Fibroblast of the conjunctiva (primary cell): ENCODE measurements at places on chromosomes 3 and 15.

DNA sequence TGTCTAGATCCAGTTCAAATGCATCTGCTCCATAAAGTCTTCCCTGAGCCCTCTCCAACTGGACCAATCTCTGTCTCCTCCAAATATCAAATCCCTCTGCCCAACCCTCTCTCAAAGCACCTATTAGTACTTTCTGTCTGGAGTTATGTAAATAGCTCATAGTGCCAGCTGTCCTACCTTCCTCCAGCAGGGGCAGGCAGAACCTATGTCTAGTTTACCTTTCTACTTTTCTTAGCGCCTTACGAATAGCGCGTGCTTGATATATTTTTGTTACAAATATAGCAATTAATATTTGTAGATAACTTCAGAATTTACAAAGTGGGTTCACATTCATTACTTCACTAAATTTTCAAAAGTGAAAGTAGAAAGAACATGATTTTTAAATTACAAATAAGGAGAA, 14.0 kb upstream of the CCDC80 start:
- DNase-seq: no peak

- peak; percentile 30 for DNase-seq
Measured at GRCh38 chr3:126287536-126288241, 69.5 kb downstream of the KLF15 start.

- DNase-seq: no peak
Measured at GRCh38 chr3:171257251-171258203, 202.7 kb downstream of the TNIK start.

- no peak for DNase-seq
Measured at GRCh38 chr3:171954690-171955383, 84.5 kb upstream of the FNDC3B start.

DNA sequence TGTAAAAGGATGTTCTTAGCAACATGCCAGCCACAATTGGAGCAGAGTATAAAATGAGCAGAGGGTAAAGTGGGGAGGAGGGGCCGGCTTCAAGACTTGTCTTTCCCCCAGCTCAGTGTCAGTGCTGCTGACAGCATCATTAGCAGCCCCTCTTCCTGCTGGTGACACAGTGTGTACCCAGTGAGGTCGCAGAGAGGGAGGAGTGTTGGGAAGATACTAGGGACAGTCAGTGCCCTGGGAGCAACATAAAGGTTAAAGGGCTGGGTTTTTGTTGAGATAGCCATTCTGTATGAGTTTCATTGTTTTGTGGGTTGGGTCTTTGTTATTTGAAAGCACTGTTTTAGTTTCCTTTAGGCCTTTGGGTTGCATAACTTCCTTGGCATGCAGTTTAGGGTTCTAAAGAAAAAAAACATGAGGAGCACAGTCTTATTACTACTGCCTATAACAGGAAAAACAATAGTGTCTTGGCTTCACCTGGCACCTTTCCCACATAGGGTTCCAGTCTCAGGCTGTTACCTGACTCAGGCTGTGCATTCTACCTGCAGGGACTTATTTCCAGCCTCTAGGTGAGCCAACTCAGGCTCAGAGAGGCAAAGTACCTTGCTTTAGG, 94.1 kb upstream of the SKOR1 start:
- no peak for DNase-seq

DNA sequence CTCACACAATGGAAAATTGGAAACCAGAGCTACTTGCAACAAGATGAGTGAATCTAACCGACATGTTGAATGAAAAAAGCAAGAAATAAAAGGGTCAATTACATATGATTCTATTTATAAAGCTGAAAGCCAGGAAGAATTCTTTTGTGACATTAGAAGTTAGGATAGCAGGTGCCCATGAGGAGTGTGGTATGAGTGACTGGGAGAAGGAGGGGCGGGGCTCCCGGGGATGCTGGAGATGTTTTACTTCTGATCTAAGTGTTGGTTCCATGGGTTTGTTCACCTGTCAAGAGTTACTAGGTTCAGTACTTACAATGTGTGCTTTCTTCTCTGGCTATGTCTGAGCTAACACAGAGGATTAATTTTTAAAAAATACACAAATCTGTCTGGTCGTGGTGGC, 60.8 kb downstream of the NSMCE3 start:
- no peak for DNase-seq

DNA sequence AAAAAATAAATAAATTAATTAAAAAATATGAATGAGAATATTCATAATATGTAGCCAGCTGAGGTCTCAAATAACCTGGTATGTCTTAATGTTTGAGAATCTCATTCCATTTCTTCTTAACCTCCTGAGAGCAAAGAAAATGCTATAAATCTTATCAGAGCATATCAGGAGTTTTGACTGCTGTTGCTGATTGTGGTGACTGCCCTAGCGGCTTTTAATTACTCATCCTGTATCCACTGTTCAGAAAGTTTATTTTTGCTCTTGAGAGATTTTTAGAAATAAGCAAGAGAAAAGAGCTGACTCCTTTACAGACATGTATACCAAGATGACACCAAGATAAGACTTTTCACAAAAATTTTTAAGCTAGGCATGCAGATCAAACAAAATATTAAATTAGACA, 454.8 kb upstream of the CBLB start:
- DNase-seq: no peak

DNA sequence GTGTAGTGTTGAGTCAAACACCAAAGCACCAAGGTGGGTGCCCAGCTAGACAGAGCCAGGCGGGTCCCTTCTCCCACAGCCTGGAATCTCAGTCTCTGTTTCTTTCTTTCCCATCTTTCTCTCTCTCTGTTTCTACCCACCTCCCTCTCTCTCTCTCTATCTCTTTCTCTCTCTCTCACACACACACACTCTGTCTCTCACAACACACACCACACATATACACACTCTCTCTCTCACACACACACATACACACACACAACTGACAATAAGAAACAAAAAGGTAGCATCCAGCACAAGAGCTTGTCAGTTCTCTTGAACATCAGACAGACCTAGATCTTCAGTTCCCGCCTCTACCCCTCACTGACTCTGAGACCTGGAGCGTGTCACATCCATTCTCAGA, 2.4 kb downstream of the TMEM40 start:
- DNase-seq: no peak

- no peak for DNase-seq
Measured at GRCh38 chr15:86337071-86337470, 257.4 kb downstream of the AGBL1 start.

- peak; percentile 16 for DNase-seq
Measured at GRCh38 chr3:108223928-108224327, 1.7 kb upstream of the IFT57 start.

DNA sequence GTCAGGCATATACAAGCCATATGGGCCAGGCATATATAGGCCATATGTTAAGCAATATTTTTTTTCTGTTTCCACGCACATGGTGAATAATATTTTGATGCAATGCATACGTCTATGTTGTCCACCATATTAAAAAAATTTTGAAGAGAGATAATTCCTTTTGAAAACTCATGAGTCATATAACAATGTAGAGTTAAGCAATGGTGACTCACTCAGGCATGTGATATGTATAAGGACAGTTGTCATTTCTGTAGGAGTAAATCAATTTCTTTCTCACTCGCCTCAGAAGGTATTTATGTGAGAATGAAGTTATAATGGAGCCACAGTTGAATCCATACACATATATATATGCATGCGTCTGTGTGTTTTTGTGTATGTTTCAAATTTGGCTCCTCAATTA, 272.6 kb downstream of the EPHA3 start:
- peak; percentile 5 for DNase-seq

DNA sequence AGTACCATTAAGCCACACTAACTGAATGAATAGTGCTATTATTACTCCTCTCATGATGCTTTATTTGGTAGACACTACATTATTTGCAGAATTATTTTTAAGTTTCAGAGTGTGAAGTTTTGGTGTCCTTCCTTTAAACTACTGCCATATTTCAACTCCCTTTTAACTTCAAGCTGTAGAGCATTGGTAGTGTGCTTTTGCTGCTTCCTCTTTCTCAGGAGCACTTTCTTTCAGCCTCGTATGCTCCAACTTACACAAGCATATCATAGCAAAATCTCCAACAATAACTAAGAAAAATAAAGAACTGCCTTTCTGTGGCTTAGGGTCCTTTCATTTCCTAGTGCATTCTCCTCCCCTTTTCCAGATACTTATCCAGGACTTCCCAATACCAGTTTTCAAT, 476.4 kb upstream of the AGTR1 start:
- DNase-seq: no peak

- no peak for DNase-seq
Measured at GRCh38 chr3:61793056-61793455, 231.7 kb downstream of the PTPRG start.

GRCh38 chr3:45311953-45312801, 76.2 kb upstream of the LARS2 start:
- no peak for DNase-seq

DNA sequence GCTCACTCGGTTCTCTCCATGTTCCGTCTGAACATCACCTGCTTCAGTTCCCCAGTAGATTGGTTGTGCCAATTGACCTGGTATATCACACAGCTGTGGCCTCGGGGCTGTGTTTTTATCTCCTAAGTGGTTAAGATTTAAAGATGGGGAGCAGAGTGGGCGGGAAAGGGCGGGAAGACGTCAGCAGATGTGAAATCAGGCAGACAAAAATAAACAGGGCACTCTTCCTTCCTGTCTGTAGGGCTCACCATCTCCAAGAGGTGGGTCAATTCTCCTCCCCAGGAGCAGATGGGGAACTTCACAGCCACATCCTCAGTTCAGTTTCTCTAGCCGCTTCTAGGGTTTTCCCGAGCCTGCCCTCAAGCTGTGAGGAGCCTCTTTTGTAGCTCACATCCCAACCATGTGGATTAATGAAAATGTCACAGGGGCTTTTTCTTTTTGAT, 26.8 kb upstream of the LIMD1 start:
- DNase-seq: no peak

- no peak for DNase-seq
Measured at GRCh38 chr3:140238646-140239314, 303.8 kb downstream of the CLSTN2 start.

- DNase-seq: no peak
Measured at GRCh38 chr15:88701561-88702095, 62.8 kb downstream of the ISG20 start.

DNA sequence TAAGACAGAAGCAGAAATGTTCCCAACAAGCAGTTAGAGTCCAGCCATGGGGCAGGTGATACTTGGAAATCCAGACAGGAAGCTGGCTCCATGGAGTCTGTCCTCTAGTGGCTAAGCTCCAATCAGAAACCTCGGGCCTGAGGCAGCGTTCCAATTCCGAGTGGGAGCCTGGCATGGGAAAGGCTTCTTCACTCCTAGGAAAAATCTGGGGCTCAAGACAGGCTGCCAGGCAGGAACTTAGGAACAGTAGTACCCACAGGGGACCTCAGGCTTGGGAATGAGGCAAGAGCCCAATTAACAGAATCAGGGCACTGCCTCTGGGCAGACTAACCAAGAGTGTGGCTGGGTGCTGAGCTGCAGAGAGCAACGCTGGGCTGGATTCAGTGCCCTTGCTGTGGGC, 6.2 kb upstream of the ATP13A4 start:
- no peak for DNase-seq
